Stimulated activated naive CD8-positive, alpha-beta T cell treated with anti-CD3 and anti-CD28 coated beads, Interleukin-15, amount 100 ng/mL, for 72 hours (primary cell): ENCODE measurements at places on chromosomes 13 and 19.
A peak's percentile ranks its signal among the peaks of the same experiment; 100 is the strongest.

- peak; percentile 52 for DNase-seq
Observed at GRCh38 chr19:6501740-6502648, at the start of gene TUBB4A. TUBB4A (minus strand) TSS chr19:6502309; CDS start chr19:6502212, 97 bp downstream.

GRCh38 chr13:75458696-75459422, 23.1 kb downstream of the TBC1D4 start:
- no peak for DNase-seq

DNA sequence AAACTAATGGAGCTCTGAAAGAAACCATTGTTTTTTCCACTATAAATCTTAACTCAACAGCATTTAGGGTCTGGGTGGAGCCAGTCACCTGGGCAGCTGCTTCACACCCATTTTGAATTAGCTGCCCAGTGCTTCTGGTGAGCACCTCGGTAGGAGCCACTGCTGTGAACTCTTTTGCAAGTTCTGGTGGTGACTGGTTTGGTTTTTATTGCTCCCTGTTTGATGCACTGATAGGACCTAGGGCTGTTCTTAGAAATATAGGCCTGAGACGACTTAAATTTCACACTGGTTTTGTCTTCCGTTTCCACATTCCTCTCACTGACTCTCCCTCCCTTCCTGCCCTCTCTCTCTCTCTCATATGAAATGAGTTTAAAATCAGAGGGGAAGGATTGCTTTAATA, 103.9 kb downstream of the GGACT start:
- no peak for DNase-seq

GRCh38 chr19:36152352-36153091, at the start of gene COX7A1:
COX7A1 (minus strand) TSS chr19:36152447; CDS start chr19:36152407, 40 bp downstream.
- DNase-seq, result no peak

- DNase-seq, result no peak
Observed at GRCh38 chr19:31280287-31281006, 68.8 kb downstream of the TSHZ3 start.

DNA sequence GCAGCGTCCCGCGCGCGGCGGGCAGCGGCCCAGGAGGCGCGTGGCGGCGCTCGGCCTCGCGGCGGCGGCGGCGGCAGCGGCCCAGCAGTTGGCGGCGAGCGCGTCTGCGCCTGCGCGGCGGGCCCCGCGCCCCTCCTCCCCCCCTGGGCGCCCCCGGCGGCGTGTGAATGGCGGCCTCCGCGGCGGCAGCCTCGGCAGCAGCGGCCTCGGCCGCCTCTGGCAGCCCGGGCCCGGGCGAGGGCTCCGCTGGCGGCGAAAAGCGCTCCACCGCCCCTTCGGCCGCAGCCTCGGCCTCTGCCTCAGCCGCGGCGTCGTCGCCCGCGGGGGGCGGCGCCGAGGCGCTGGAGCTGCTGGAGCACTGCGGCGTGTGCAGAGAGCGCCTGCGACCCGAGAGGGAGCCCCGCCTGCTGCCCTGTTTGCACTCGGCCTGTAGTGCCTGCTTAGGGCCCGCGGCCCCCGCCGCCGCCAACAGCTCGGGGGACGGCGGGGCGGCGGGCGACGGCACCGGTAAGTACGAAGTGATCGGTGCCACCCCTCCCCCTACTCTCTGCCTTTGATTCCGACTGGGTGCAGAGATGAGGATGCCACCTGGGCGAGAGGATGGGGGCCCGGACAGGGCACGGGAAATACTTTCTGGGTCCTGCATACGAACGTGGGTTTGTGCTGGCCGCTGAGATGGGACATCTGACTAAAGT, 874 bp downstream of the TRIM28 start:
- no peak for DNase-seq

DNA sequence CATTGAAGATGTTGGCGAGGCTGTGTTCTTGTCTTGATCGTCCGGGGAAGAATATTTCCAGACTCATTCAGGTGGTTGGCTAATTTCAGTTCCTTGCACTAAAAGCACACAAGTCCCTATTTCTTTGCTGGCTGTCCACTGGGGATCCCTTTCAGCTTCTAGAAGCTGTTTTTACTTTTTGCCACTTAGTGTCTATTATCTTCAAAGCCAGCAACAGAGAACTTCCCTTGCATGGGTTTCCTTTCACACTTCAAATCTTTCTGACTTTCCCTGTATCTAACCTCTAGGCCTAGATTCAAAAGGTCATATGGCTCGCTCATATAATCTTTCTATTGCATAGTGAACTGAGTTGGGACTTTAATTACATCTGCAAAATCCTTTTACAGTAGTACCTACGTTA, 215.3 kb upstream of the PCDH9 start:
- no peak for DNase-seq

DNA sequence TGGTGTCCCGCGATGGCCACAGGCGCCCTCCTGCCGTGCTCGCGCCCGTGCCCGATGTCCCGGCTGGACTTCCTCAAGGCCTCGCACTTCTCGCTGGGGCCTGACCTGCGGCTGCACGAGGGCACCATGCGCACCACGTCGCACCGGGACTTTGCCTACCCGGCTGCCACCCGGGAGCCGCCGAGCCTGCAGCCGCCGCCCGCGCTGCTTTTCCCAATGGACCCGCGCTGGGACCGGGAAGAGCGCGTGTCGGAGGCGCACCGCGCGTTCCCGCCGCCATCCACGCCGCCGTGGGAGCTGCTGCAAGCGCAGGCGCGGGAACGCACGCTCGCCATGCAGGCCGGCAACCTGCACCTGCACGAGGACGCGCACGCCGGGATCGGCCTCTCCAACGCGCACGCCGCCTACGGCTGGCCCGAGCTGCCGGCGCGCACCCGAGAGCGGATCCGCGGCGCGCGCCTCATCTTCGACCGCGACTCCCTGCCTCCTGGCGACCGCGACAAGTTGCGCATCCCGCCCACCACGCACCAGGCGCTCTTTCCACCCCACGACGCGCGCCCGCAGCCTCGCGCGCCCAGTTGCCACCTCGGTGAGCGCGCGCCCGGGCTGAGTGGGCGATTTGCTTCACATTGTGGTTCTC, 12.1 kb upstream of the PEX11G start:
- peak; percentile 38 for DNase-seq

GRCh38 chr13:68609661-68610060, 1379.5 kb upstream of the PCDH9 start:
- no peak for DNase-seq

DNA sequence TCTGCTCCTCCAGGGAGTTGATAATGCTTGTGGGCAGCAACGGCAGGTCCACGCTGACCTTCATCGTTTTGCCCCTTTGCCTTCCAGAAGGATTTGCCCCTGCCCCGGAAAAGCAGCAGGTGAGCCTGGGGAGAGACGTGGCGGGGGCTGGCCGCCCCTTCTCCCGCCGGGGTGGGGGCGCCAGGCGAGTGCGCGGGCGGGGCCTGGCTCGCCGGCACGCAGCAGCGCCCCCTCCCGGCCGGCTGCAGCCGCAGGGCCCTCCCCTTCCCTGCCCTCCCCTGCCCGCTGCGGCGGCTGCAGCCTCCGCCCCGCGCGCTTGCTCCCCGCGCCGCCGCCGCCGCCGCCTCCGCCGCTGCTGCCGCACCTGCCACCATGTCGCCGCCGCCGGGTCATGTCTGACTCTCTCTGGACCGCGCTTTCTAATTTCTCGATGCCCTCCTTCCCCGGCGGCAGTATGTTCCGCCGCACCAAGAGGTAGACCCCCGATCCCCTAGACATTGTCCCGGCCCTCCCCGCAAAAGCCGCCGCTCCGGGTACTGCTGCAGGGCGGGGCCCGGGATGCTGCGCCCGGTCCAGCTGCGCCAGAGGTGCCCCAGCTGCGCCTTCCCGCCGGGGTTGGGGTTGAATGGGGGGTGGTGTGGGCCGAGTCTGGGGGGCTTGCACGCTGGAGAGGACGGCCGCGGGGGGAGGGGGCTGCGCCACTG, at the start of gene MAST1:
MAST1 (plus strand) TSS at position 334 of the 704 bp plus-strand sequence; CDS start at position 392, 58 bp downstream.
- DNase-seq, result peak; percentile 70

GRCh38 chr13:95570016-95570415, 17.5 kb downstream of the CLDN10 start:
- no peak for DNase-seq
